ENCODE measurements at places on chromosomes 1 and 21.

- DNase-seq = no peak
Measured at GRCh38 chr1:12208271-12208670, 21.6 kb upstream of the VPS13D start.

- no peak for DNase-seq
Measured at GRCh38 chr1:2632561-2633361, at the start of gene MMEL1. TSS of gene MMEL1 (minus strand) at chr1:2633016. CDS start at chr1:2629484, 3,532 bp downstream.

DNA sequence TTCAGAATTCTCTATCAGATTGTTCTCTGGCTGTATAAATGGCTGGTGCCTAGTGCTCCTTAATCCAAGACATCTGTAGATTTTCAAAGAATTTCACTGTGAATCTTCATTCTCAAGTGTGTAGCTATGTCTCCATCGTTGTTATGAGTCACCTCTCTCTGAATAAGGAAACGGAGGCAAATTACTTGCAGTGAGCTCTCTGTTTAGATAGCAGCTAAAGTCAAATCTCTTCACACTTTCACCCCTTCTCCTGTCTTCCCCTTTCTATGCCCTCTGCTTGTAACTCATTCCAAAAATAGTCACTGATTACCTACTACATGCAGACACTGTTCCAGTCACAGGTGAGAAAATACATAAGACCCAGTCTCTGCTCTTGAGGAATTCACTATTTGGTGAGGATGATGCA is 39.7 kb downstream of the CHML start:
- no peak for DNase-seq

- DNase-seq = no peak
Measured at GRCh38 chr1:205572421-205572820, 59.4 kb downstream of the ELK4 start.

DNA sequence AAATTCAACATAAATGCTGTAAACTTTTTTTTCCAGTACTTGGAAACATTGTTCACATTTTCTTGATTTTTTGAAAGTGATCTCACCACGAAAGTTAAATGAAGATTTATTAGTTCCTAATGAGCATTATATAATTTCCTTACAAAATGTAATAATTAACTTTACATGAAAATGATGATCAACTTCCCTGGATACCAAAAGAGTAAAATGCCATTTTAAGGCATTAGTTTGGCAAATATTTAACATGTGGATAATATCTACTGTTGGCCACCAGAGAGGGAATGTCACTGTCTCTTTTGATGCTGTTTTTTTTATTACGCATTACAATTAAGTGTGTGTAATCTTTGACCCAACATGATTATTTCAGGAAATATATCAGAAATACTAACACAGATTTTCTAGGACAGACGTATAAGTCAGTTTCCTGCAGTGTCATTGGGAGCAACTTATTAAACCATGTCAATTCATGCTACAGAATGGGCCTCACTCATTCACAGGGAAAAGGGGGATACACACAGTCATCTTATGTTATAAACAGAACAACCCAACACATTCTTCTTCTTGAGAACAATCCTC is 903.9 kb upstream of the ADGRL2 start:
- DNase-seq = no peak

Data from NCI-H446 treated with DMSO at 0.1 percent for 48 hours (cell line).